ENCODE measurements at places on chromosomes 2 and 18. TPM values are rescaled to one million over a fixed set of nuclear protein-coding genes. Genes with fewer than 3 reads are reported as not detected.

DNA sequence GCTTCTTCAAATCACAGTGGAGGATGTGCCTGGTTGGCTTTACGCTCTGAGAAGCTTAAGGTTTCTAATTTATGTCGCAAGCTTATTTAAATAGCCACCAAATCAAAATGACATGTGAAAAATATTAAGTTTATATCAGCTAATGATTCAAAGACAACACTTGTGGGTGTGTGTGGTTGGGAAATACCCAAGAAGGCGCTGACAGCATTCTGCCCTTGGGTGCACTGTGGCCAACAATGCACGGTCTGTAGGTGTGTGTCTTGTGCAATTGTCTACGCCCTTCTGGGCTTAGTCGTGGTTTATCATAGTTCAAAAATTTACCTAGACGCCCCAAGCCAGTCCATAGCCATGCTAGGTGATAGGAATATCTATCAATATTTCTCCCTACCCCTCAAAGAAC is 60.9 kb downstream of the KCTD1 start:
- H3K27ac ChIP-seq: no peak overlapping the region
- ATAC-seq: peak; percentile 61
- H3K36me3 ChIP-seq: no peaks in the 10 kb centered on the region
- H3K4me1 ChIP-seq: no peaks in the 10 kb centered on the region
- no peaks in the 10 kb centered on the region for H3K27me3 ChIP-seq
- no peak overlapping the region for H3K4me3 ChIP-seq

GRCh38 chr2:28046921-28047320 is 156.4 kb downstream of the BABAM2 start:
- H3K27ac ChIP-seq: no peak overlapping the region
- H3K27me3 ChIP-seq: no peaks in the 10 kb centered on the region
- no peak for ATAC-seq
- H3K4me3 ChIP-seq: no peak overlapping the region
- H3K36me3 ChIP-seq: peaks cover 31% of the 10 kb centered on the region

- peak overlapping the region; percentile 69 for H3K4me3 ChIP-seq
- peak; percentile 29 for ATAC-seq
- no peaks in the 10 kb centered on the region for H3K27me3 ChIP-seq
- peaks cover 28% of the 10 kb centered on the region for H3K4me1 ChIP-seq
Measured at GRCh38 chr2:8574196-8575037, 107.4 kb upstream of the ID2 start.

- no peak overlapping the region for H3K27ac ChIP-seq
- peaks cover 5% of the 10 kb centered on the region for H3K36me3 ChIP-seq
- no peak overlapping the region for H3K4me3 ChIP-seq
Measured at GRCh38 chr2:3485166-3485565, 34.2 kb downstream of the ADI1 start.

GRCh38 chr2:241977557-241978300 is 108.2 kb downstream of the RTP5 start:
- no peak overlapping the region for H3K27ac ChIP-seq
- no peak for ATAC-seq
- no peaks in the 10 kb centered on the region for H3K36me3 ChIP-seq
- no peaks in the 10 kb centered on the region for H3K27me3 ChIP-seq
- no peak overlapping the region for H3K4me3 ChIP-seq
- H3K4me1 ChIP-seq: no peaks in the 10 kb centered on the region

The ROCK2 gene
- 13.7 TPM for total RNA-seq

DNA sequence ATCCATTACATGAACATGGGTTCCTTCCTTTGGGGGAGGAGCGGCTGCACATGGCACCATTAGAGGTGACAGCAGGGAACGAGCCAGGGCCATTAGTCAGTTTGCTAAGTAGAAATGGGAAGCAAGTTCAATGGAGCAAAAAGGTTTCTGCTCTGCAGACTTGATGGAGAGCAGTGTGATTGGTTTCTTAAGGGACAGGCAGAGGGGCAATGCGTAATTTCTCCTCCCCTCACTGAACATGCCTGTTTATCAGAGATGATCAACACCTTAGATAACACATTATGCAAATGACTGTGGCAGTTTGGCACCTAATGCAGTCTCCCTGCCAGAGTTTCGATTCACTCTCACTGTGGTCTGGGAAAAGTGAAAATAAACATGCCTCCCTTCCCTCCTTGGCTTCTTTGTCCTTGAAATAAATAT is 414.5 kb downstream of the STK39 start:
- H3K27me3 ChIP-seq: peaks cover 21% of the 10 kb centered on the region
- no peaks in the 10 kb centered on the region for H3K4me1 ChIP-seq
- no peak overlapping the region for H3K4me3 ChIP-seq
- no peaks in the 10 kb centered on the region for H3K36me3 ChIP-seq

The CSRNP3 gene
- not detected for total RNA-seq

DNA sequence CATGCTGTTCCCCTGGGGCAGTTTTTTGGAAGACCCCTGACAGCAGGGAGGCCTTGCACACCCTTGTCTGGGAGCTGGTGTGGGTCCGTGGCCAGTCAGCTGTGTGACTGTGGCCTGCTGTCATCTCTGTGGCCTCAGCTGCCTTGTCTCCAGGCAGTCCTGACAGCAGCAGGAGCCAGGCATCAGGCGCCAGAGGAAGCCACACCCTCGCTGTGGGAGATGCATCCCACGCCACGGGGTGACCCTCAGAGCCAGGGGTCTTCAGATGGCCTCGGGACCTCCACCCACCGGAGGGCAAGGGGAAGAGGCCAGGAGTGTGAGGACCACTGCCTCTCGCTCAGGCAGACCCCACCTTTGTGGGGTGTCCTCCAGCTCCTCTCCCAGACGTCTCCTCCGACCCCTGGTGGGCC is 5.0 kb downstream of the BOK start:
- ATAC-seq: no peak
- no peaks in the 10 kb centered on the region for H3K36me3 ChIP-seq
- H3K4me3 ChIP-seq: no peak overlapping the region

- no peak overlapping the region for H3K4me3 ChIP-seq
- no peaks in the 10 kb centered on the region for H3K36me3 ChIP-seq
- no peak overlapping the region for H3K27ac ChIP-seq
- ATAC-seq: no peak
- H3K4me1 ChIP-seq: no peaks in the 10 kb centered on the region
Measured at GRCh38 chr2:56741601-56742102, 557.9 kb downstream of the CCDC85A start.

The C2orf80 gene
- not detected for total RNA-seq

- no peak overlapping the region for H3K4me3 ChIP-seq
- H3K36me3 ChIP-seq: peaks cover 19% of the 10 kb centered on the region
- H3K4me1 ChIP-seq: peaks cover 5% of the 10 kb centered on the region
- H3K27me3 ChIP-seq: no peaks in the 10 kb centered on the region
- no peak for ATAC-seq
Measured at GRCh38 chr2:230408244-230408842, 7.7 kb upstream of the SP100 start.

GRCh38 chr2:9170458-9171130 is 36.0 kb upstream of the ASAP2 start:
- no peaks in the 10 kb centered on the region for H3K36me3 ChIP-seq
- H3K4me3 ChIP-seq: no peak overlapping the region
- peaks cover 33% of the 10 kb centered on the region for H3K27me3 ChIP-seq

The MYO3B gene
- 0.26 TPM for total RNA-seq

The FAM110C gene
- total RNA-seq: 2.2 TPM

DNA sequence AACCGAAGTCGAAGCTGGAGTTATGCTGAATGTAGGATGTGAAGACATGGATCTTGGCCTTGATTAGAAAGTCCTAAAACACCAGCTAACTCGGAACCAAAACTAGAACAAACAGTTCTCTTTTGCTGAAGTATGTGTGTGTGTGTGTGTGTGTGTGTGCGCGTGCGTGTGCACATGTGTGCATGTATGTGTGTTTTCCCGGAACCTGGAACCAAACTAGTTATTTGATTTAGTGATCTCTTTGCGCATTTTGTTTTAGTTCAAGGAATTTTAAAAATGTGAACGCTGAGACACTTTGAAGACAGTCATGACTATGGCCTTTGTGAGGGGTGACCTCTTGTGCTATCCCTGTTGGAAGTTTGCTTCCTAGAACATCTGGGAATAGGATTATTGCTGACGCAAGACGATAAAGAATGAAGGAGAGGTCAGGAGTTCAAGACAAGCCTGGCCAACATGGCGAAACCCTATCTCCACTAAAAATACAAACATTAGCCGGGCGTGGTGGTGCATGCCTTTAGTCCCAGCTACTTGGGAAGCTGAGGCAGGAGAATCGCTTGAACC is 23.8 kb downstream of the FHL2 start:
- H3K36me3 ChIP-seq: no peaks in the 10 kb centered on the region
- no peak overlapping the region for H3K4me3 ChIP-seq
- ATAC-seq: no peak
- H3K27me3 ChIP-seq: no peaks in the 10 kb centered on the region

The KCNG3 gene
- total RNA-seq: not detected

DNA sequence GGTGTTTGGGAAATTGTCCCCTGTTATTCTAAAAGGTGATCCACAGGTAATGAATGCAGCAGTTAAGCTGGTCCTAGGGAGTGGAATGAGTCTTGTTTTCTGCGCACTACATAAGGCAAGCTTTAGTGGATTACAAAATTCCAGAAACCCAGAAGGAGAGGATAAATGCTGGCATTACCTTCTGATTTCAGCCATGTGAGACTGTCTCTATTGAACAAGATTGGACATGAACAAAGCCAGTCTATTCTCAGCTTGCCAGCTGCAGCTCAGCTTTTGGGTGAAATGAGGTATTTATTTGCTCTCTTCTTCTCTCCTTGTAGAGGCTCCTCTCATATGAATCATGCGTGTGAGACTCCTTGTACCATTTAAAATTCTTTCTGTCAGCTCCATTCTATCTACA is 944.9 kb downstream of the CNTNAP5 start:
- no peaks in the 10 kb centered on the region for H3K36me3 ChIP-seq
- H3K27ac ChIP-seq: no peak overlapping the region
- H3K4me3 ChIP-seq: no peak overlapping the region
- no peak for ATAC-seq

- peak overlapping the region; percentile 91 for H3K27ac ChIP-seq
- peak overlapping the region; percentile 63 for H3K4me3 ChIP-seq
- no peaks in the 10 kb centered on the region for H3K27me3 ChIP-seq
- H3K4me1 ChIP-seq: peaks cover 42% of the 10 kb centered on the region
- peak; percentile 69 for ATAC-seq
- H3K36me3 ChIP-seq: no peaks in the 10 kb centered on the region
Measured at GRCh38 chr2:136281281-136282114, 163.5 kb upstream of the CXCR4 start.

DNA sequence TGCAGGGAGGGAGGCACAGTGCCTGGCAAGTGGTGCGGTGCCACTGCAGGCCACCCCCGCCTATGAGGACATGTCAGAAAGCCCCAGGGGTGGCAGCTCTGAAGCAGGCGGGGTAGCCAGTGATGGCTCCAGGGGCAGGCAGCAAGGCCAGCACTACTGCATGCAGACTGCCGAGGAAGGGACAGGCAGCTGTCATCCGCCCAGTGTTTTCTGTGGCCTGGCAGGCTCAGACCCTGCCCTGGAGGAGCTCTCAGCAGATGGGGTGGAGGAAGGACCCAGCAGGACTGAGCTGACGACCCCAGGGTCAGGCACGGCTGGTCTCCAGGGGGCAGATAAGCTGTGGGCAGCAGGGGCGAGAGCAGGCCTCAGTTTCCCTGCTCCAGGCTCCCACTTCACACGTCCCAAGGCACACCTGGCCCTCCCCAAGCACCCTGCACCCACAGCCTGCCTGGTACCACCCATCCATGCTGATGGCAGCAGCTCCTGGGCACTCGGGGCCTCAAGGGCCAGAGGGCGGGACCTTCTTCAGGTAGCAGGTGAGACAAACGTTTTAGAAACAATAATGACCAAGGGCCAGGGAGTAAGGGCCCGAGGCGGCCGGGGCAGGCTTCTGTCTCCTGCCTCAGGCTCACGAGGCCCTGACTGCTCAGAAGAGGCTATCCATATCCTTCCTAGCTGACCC is 48.5 kb downstream of the HS6ST1 start:
- H3K4me1 ChIP-seq: peaks cover 6% of the 10 kb centered on the region
- no peak for ATAC-seq
- no peak overlapping the region for H3K4me3 ChIP-seq
- no peak overlapping the region for H3K27ac ChIP-seq
- no peaks in the 10 kb centered on the region for H3K27me3 ChIP-seq
- peaks cover 15% of the 10 kb centered on the region for H3K36me3 ChIP-seq

DNA sequence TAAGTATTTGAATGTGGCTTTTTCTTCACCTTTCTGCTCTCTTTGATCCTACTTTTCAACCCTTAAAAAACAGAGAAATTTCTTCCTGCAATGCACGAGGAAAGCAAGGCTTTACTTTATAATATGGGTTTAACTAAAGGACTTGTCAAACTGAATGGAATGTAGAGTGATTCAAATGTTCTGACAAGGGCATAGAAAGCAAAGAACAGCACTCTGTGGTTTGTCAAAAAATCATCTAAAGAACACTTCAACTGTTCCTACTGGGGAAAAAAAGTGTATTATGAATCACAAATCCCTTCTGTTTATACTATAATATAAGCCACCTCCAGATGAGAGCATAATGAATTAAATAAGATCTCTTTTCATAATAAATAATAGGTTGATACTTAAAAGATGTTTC is 45.0 kb upstream of the RIT2 start:
- H3K27ac ChIP-seq: no peak overlapping the region
- H3K36me3 ChIP-seq: no peaks in the 10 kb centered on the region
- no peaks in the 10 kb centered on the region for H3K4me1 ChIP-seq
- no peak overlapping the region for H3K4me3 ChIP-seq
- ATAC-seq: no peak

The ORC4 gene
- 32.4 TPM for total RNA-seq

The G6PC2 gene
- not detected for total RNA-seq

DNA sequence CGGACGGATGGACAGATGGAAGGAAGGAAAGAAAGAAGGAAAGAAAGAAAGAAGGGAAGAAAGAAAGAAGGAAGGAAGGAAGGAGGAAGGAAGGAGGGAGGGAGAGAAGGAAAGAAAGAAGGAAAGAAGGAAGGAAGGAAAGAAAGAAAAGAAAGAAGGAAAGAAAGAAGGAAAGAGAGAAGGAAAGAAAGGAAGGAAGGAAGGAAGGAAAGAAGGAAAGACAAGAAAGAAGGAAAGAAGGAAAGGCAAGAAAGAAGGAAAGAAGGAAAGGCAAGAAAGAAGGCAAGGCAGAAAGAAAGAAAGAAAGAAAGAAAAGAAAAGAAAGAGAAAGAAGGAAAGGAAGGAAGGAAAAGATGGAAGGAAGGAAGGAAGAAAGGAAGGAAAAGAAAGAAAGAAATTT is 162.5 kb upstream of the DNMT3A start:
- no peaks in the 10 kb centered on the region for H3K27me3 ChIP-seq
- no peaks in the 10 kb centered on the region for H3K4me1 ChIP-seq
- H3K4me3 ChIP-seq: no peak overlapping the region
- peak overlapping the region; percentile 3 for H3K27ac ChIP-seq
- no peak for ATAC-seq

All from activated T-helper 17 cell treated with anti-CD3 and anti-CD28 coated beads, Interleukin-2, amount 50 U/mL, for 72 hours (primary cell).